ENCODE measurements at places on chromosomes 1 and 21. TPM values are rescaled to one million over a fixed set of nuclear protein-coding genes. Genes with fewer than 3 reads are reported as not detected.

INSRR gene
- 0.63 TPM for polyA plus RNA-seq

SHISAL2A gene
- polyA plus RNA-seq: 0.07 TPM

VCAM1 gene
- polyA plus RNA-seq: 7.2 TPM

FCRL5 gene
- not detected for polyA plus RNA-seq

PGD gene
- polyA plus RNA-seq: 76.2 TPM

SUSD4 gene
- 0.31 TPM for polyA plus RNA-seq

- peak; percentile 50 for DNase-seq
Observed at GRCh38 chr1:24928689-24929397, 1.2 kb downstream of the RUNX3 start.

DNA sequence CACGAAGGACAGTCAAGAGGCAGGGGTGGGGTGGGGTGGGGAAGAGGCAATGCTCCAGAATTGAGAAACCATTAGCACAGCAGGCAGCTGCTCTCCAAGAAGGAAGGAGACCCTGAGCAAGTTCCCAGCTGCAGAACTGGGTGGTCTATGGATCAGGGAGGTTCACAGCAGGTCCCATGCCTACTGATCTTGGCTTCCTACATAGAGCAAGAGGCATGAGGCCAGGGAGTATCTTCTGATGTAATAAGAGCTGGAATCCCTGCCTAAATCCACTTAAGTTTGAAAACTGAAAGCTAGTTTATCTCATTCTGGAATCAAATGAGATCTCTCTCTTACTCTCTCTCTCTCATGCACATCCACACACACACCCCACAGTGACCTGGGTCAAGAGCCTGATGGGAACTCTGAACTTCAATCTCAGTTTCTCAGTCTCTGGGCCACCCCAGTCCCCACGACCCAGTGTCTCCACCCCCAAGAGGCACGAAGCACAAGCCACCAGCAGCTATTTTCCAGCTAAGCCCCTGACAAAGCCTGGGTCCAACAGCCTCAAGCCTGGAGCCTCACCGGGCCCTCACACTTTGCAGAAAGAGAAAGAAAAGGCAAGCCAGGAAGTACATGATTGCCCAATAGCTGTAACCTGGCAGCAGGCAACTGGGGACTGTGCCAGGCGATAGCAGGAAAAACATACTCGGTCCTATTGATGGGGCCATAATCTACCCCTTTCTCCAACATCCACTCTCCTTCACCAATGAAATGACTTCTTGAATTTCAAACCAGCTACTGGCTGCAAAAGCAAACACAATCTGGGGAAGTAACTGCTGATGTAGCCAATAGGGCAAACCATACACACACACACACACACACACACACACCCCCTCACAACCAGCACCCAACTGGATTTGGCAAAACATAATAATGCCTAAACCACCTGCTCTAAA, 2.2 kb downstream of the NUAK2 start:
- DNase-seq: no peak

DNA sequence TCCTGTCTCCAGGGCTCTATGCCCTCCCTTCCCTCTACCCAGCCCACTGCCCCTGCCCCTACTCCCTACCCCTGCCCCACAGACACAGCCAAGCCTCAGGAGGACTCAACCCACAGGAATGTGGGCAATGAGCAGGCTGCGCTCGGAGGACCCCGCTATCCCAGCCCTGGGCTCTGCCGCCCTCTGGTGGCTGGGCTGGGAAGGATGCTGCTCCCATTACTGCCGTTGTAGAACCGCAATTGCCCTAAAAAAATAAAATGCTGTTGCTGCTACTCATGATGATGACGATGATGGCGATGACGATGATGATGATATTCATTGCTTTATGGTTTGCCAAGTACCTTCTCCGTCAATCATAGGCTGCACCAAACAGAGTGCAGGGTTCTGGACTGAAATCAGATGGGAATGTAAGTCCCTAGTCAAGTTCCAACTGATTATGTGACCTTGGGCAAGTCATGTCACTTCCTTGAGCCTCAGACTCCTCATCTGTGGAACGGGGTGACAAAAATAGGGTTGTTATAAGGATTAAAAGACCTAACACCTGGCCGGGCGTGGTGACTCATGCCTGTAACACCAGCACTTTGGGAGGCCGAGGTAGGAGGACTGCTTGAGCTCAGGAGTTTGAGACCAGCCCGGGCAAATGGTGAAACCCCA, 24.6 kb downstream of the ARHGEF19 start:
- peak; percentile 86 for DNase-seq

DNA sequence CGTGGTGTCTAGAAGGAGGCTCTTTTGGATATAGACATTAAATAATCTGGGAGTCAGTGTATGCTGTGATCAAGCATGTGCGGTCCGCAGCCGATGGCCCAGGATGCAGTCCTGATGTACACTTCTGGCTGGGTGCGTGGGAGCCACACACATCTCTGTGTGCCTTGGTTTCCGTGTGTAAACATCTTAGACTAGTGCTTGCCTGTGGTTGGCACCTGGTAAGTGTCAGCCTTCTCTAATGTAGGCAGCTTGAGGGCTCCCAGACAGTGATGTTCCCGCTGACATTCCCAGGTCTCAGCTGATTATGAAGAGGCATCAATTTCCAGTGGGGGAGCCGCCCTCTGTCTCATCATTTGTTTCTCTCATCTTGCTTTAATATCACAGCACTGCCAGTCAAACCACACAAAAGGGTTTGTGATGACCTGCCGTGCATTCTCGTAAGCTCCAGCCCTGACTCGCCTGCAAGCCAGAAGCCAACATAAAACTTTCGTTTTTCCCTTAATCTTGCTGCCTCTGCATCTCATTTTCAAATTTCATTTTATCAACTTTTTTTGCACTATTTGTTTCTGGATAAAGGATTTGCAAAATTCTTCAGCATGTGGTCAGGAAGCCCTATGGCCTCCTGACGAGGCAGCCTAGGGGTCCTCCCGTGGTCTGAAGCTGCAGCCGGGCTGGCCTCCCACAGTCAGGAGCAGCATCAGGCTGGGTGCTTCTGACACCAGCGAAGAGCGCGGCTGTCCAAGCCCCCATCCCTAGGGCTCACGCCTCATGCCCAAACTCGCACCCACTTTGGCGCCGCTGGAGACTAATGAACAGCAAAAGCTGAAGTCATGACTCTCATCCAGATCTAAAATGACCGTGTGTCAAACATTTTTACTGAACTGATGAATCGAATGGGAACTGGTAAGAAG, 28.1 kb downstream of the PDE9A start:
- no peak for DNase-seq

DNA sequence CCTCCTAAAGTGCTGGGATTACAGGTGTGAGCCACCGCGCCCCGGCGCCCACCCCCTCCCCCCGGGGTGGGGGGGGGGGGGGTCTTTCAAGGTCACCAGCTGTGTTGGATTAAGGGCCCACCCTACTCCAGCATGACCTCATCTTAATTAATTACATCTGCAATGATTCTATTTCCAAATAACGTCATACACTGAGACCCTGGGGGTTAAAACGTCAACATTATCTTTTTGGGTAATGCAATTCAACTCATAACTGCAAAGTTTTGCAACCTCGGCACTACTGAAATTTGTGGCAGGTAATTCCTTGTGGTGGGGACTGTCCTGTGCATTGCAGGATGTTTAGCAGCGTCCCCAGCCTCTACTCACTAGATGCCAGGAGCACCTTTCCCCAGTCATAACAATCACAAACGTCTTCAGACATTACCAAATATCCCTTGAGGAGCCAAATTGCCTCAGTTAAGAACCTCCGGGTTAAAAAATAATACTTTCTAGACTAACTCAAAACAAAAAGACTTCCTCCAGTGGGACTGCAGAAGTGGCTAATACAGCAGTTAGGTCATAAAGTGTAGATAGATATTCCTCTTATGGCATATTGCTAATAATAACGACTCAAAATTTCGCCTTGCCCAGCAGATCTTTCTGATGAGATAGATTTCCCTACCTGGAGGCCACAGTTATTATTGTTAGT, 233.0 kb upstream of the KAZN start:
- peak; percentile 34 for DNase-seq

DNA sequence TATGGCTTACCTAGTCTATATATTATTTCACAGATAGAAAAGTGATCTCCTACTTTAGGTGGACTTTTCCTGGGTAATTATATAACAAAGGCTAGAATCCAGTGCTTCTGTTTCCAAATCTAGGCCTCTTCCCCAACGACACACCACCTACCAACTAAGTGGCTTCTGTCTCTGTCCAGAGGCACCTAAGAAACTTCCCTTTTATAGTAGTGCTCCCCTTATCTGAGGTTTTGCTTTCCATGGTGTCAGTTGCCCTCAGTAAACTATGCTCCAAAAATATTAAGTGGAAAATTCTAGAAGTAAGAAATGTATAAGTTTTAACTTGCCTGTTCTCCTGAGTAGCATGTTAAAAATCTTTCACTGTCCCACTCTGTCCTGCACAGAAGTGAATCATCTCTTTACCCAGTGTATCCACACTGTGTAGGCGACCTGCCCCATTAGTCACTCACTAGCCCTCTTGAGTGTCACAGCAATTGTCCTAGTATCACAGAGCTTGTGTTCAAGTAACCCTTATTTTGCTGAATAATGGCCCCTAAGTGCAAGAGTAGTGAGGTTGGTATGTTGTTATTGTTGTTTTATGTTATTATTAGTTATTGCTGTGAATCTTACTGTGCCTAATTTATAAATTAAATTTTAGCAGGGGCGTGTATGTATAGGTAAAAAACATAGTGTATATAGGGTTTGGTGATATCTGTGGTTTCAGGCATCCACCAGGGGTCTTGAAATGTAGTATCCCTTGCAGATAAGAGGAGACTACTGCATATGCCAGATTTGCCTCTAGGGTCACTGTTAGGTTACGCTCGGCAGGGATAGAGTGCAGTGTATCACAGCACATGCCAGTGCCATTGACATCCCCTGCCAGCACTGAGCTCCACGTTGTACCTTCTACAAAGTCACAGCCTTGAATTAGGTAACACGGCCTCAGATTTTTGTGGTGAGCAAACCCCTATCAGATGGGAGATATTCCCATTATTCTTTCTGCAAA, 14.7 kb upstream of the CD53 start:
- DNase-seq: no peak

- no peak for DNase-seq
Observed at GRCh38 chr21:31713973-31714740, 17.8 kb downstream of the SCAF4 start.

- DNase-seq: no peak
Observed at GRCh38 chr1:5727871-5728643, 264.2 kb downstream of the NPHP4 start.

GRCh38 chr1:224565611-224566406, 50.3 kb upstream of the CNIH3 start:
- no peak for DNase-seq

DNA sequence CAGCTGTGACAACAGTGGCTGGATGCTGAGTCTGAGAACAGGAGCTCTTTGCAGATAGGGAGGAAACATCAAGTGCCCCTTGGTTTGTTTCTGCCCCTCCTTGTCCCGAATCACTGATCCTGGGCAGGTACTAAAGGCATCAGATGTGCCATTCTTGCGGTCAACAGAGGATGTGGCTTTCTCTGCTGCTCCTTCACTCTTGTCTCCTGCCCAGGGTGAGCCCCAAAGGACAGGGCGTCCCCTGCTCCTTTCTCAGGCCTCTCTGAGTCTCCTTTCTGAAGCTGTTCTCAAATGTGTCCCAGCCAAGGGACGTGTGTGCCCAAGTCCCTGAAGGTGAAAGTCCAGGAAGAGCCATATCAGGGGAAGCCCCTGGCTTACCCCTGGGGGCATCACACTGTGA, 31.7 kb downstream of the SLC37A1 start:
- DNase-seq: no peak

GRCh38 chr1:227734856-227735538, at the start of the genes JMJD4 and SNAP47:
Gene JMJD4 (minus strand): TSS chr1:227735302. CDS start chr1:227735273, 29 bp downstream.
Gene SNAP47 (plus strand): TSS chr1:227735435. CDS start chr1:227747737, 12,302 bp downstream.
- DNase-seq: peak; percentile 97

GRCh38 chr1:226027538-226028217, 28.5 kb upstream of the SDE2 start:
- DNase-seq: no peak

DNA sequence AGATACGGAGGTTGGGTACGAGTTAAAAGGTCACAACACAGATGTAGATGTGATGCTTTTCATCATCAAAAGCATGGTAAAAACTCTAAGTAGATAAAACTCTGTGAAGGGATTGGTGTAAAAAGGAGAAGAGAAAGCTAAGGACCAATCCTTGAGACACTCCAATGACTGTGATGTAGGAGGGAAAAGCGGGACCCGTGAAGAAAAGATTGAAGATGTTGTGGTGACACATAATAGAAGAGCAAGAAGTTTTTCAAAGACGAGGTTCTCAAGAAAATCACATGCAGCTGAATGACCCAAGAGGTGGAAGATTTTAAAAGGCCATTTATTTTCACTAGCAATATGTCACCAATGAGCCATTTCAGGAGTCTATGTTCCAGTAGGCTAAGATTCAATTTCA, 179.5 kb downstream of the MRPL39 start:
- DNase-seq: no peak

DNA sequence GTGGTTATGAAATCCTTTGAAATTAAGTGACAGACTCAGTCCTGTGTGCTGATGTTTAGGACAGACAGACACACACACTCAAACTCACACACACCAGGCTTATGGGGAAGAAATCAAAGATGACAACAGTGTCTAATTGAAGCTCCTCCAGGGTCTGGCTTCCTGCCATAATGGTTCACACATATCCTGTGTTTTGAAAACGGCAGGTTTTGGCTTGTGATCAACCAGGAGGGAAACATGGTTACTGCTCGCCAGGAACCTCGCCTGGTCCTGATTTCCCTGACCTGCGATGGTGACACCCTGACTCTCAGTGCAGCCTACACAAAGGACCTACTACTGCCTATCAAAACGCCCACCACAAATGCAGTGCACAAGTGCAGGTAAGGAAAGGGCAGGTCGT, 4.6 kb downstream of the MTARC1 start:
- DNase-seq: peak; percentile 32

GRCh38 chr1:239951511-239952140, 140.1 kb upstream of the FMN2 start:
- peak; percentile 72 for DNase-seq

DNA sequence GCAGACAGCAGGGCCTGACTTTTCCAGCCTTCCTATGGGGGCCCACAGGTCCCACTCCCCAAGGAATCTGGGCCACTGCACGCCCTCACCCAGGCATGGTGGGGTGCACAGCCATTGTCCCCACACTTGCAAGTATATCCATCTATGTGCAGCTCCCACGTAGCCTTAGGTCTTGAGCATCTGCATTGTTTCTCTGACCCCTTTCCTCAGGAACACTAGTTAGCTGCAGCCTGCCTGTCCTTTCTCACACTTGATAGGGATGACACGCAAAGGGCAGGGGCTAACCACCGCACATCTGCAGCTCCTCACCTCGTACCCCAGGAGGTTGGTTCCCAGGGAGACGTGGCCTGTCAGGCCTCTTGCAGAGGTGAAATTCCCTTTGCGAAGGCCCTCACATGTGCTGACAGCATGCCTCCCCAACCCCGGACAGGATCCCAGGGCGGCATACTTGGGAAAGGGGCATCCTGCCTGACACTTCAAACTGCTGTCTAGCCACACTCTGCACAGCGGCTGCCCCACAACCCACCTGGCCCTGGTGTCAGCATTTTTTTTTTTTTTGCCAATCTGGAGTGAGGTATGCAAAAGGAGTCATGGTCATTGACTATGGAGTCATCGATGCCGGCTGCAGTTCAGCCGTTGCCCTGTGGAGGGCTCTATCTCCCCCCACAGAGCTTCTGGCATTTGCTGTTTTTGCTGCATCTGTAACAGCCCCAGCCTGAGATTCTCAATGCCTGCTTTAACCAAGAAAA, 5.0 kb downstream of the JMJD4 start:
- DNase-seq: peak; percentile 78
